ENCODE measurements at places on chromosomes 1 and 21.

DNA sequence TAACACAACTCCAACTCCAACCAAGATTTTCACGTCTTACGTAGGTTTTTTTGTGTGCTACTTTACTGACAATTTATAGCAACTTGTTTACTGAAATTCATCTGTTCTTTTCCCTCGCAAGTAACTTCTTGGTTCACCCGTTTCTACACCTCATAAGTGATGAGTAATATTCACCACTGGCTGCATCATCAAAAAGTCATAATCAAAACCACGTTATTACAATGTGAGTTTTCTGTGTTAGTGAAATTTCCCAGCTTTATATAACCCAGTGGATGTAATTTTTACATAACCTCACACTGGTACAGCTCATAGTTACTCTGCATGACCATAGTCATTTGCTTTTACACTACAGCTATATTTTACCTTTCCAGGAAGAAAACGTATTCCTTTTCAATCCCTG is 401.1 kb upstream of the LYPLAL1 start:
- no peak for DNase-seq

DNA sequence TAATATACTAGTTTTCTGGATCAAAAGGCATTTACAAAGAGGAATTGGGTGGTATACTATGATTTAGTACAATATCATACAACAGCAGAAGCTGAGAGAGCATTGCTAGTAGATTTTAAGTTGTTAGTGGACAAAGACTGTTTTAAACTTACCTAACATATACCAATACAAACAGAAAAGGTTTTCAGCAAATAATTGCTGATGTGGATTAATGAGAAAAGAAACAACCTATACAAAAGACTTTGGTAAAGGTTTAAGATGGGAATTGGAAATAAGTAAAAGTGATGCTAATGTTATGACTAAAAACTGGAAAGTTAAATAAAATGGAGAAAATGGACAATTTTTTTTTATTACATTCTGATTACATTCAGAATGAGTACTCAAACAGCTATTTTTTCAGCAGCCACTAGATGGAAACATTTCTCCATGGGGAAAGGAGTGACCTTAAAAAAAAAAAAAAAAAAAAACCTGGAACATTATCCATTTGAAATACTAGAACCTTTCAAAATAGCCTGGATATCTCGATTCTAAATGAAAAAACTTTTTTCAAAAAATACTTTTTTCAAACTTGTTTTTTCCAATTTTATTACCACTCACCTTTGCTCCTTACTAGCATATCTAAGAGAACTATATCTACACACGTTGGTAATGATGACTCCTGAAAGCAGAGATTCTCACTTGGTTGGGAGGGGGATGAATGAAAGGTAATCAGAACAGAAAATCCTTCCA is 55.4 kb downstream of the EPRS1 start:
- DNase-seq = no peak

DNA sequence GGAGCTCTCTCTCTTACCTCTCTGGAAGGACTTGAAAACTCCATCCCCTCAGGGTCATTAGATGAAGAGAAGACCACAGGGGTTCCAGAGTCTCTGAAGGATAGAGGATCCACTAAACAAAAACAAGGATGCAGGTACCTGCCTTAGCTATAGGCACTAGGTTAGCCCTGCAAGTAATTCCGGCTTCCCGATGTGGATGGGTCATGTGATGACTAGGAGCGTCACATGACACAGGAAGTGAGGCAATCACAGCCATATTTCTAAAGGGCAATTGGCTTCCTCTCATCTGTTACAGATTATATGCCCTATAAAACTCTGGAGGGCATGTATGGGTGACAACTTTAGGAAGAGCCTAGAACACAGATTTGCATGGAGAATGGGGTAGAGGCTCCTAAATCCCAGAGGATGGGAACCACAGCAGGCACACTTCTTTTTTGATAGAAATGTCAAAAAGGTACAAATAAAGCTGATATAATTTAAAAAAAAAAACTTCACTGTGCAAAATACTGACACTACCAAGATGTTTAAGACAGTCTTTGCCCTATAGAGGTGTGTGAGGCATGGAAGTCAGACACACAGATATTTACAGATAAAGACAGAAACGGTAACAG is 14.1 kb downstream of the ENTREP3 start:
- DNase-seq = peak; percentile 49

- DNase-seq = no peak
These were observed 492.3 kb downstream of the MRPL39 start for GRCh38 chr21:25115021-25115420.

- no peak for DNase-seq
These were observed 66.1 kb downstream of the FASLG start for GRCh38 chr1:172724765-172725613.

GRCh38 chr1:12344596-12345349 is 114.9 kb downstream of the VPS13D start:
- no peak for DNase-seq

DNA sequence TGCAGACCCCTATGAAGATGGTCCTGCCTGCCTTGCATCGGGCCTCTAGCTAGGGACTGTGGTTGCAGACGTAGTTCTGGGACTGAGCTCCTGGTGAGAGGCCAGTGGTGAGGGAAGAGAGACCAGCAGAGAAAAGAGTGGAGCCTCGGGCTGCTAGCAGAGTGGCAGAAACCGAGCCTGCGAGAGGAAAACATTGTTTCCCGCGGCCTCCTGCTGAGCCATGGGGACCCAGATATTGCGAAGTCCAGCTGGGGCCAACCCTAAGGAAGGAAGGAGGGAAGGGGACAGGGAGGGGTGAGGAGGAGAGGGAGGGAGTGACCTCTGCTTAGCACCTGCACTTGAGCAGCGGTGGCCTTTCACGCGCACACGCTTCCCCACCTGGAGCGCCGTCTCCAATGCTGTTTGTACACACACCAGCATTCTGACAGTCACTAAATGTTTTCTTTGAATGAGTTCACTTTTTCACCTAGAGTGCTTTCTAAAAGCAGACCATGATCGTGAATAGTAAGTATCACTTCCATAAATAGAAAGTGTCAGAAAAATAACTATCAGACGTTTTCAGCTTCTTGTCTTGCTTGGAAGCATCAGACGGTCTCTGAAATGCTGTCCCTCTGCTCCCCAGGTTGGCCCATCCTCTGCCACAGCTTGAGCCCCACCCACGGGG is 2.5 kb upstream of the FNDC10 start:
- no peak for DNase-seq
